ENCODE measurements at places on chromosomes 2 and 18. TPM values are rescaled to one million over a fixed set of nuclear protein-coding genes. Genes with fewer than 3 reads are reported as not detected.
A peak's percentile ranks its signal among the peaks of the same experiment; 100 is the strongest.

NPPC gene
- not detected for total RNA-seq

IL36A gene
- total RNA-seq: not detected

GRCh38 chr2:64859312-64860212, 129.6 kb upstream of the SLC1A4 start:
- DNase-seq: peak; percentile 96
- peak overlapping the region; percentile 63 for H3K4me3 ChIP-seq
- H3K27ac ChIP-seq: peak overlapping the region; percentile 96
- H3K4me1 ChIP-seq: peaks cover 64% of the 10 kb centered on the region
- no peaks in the 10 kb centered on the region for H3K36me3 ChIP-seq
- H3K27me3 ChIP-seq: no peaks in the 10 kb centered on the region

- H3K4me1 ChIP-seq: no peaks in the 10 kb centered on the region
- no peak overlapping the region for H3K27ac ChIP-seq
- H3K4me3 ChIP-seq: no peak overlapping the region
- DNase-seq: no peak
- no peaks in the 10 kb centered on the region for H3K36me3 ChIP-seq
Observed at GRCh38 chr2:167332358-167332757, 444.1 kb downstream of the XIRP2 start.

DNA sequence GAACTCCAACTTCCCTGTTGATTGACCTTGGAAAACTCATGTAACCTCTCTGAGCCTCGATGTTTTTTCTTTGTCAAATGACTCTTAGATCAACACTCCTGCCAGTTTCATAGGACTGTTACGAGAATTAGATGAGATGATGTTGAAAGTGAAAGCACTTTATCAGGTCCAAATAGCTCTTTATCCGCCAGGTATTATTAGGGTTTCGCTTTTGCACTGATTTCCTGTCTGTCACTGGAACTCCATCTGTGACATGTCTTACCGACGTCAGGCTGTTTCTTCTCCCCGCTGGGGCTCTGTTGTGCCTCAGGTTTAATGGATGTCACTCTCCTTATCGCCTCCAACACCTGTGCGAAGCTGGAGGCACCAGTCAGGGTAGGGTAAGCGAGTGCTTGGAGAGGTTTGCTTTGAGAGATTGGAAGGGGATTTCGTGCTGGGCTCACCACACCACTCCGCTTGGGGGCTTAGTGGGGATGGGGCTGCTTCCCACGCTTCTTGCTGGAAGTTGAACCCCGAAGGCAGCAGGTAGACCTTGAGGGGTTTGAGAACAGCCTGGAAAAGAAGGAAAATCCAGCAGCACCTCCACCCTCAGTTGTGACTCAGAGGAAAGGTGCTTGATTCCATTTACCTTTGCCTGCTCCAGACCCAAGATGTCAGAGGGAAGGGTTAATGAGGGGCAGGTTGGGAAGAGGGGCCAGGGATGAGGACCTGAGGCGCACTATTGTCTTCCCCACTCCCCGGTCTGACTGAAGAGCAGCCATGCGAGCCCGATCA, 4.3 kb downstream of the GAD1 start:
- peaks cover 79% of the 10 kb centered on the region for H3K4me1 ChIP-seq
- H3K36me3 ChIP-seq: no peaks in the 10 kb centered on the region
- peaks cover 96% of the 10 kb centered on the region for H3K27me3 ChIP-seq
- no peak overlapping the region for H3K27ac ChIP-seq
